Urinary bladder (tissue), 4 donors: ENCODE measurements at places on chromosomes 11 and 22. TPM values are rescaled to one million over a fixed set of nuclear protein-coding genes. Genes with fewer than 3 reads are reported as not detected.

- no peak for DNase-seq
Measured at GRCh38 chr11:85855341-85855656, at the start of gene CCDC83. Gene CCDC83 (plus strand): TSS chr11:85855383. CDS start chr11:85865124, 9,741 bp downstream.

DNA sequence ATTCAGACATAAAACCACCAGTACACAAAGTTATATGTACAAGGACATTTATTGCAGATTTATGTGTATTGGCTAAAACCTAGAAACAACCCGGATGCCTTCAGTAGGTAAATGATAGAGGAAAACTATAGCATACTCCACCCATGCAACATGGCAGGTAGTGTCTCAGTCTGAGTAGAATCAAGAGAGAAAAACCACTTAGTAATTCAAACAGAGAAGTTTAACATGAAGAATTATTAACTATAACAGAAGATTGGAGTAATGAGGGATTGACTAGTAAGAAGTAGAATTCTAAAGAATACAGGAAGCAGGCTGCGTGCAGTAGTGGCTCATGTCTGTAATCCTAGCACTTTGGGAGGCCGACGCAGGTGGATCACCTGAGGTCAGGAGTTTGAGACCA, 16.2 kb upstream of the SPTY2D1 start:
- no peak for DNase-seq

DNA sequence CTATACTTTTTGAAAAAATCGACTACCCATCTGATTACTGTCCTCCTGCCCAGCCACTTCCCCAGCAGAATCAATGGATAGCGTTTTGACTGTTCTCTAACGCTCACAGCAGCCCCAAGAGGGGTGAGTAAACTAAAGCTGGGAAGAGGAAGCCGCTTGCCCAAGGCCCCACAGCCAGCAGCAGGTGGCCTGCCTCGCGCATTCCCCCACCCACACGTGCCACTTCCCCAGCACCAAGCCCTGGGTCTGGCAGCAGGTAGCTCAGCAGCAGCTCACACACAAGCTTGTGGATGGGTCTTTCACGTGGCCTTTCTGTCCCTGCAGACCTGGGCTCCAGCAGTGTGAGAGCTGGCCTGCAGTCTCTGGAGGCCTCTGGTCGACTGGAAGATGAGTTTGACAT, 34.3 kb downstream of the TOM1 start:
- no peak for DNase-seq

DNA sequence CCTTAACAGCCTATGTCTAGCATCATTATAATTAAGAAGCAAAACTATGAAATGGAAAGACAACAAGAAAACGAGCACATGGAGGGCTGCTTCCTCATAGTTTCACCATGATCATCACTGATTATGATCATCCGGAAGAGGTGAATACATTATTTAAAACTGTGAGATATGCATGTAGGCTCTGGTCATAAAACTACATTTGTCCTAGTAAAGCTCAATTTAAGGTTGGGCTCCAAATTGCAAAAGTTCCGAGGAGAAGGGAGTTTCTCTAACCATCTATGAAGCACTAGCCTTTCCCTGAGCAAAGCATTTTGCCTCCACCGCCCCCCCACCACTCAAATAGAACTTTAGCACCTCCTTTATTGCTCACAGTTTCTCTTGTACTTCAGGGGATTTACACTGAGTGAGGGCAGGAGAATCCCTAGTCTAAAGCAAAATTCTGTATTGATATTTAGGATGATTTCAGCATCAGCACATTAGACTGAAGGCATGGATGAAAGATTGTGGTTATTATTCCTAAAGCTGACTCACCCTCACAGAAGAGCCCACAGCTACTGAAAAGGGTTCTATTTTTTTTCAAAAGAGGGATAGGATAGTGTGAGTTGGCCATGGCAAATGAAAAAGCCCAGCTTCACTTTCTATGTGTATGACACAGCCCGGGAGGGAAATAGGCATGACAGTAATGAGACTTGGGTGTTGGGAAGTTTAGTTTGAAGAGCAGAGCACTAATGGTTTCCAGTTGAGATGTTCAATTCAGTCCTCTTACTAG, 203.4 kb downstream of the CADM1 start:
- no peak for DNase-seq

The MUC15 gene
- 5.8 TPM for total RNA-seq

GRCh38 chr11:10526974-10527918, 13.7 kb downstream of the RNF141 start:
- DNase-seq, result no peak

The CSF2RB gene
- total RNA-seq, result 5.3 TPM

- no peak for DNase-seq
Measured at GRCh38 chr11:119461229-119461963, 38.4 kb upstream of the THY1 start.

DNA sequence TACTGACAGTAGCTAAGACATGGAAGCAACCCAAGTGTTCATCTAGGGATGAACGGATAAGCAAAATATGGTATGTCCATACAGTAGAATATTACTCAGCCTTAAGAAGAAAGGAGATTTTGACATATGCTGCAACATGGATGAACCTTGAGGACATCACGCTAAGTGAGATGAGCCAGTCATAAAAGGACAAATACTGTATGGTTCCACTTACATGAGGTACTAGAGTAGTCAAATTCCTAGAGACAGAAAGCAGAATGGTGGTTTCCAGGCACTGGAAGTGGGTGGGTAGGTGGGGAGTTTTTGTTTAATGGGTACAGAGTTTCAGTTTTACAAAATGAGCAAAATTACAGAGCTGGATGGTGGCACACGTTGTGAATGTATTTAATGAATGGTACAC, 18.1 kb downstream of the CHST1 start:
- DNase-seq, result no peak

GRCh38 chr22:22154040-22154439, 90.5 kb upstream of the VPREB1 start:
- no peak for DNase-seq

GRCh38 chr22:37499789-37500540, 13.8 kb upstream of the MFNG start:
- no peak for DNase-seq

DNA sequence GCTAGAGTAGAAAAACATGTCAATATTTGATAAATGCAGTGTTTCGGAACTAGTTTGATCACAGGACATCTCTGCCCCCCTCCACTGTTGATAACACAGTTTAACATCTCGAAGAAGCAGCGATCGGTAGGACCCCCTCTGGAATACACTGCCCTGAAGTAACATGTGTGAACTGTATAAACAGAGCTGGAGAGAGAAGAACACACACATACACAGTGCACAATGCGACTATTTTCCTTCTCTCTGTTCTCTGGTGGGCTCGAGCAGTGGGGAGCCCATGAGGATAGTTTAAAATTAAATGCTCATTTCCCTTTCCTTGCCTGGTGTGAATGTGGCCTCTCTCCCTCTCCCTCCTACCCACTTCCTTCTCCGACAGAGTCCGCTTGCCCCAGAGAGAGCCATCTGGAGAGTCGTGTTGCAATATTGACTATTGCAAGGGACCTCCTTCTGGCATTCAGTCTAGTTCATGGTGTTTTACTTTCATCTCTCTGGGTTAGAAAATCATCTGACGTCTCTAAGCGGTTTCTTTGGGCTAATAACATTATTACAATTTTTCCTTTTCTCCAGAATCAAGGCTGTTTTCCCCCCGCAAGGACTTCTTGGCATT, 51.6 kb upstream of the BARX2 start:
- DNase-seq, result no peak

The PKDREJ gene
- 0.05 TPM for total RNA-seq

- DNase-seq, result no peak
Measured at GRCh38 chr11:11082646-11083045, 224.8 kb upstream of the ZBED5 start.
